GM23338 (cell line): ENCODE measurements at places on chromosomes 11 and 22.

GRCh38 chr22:40834619-40835018, 15.5 kb upstream of the SLC25A17 start:
- no peak for DNase-seq

- DNase-seq, result no peak
These were observed 46.0 kb upstream of the CCDC34 start for GRCh38 chr11:27409049-27409448.

- no peak for DNase-seq
These were observed 922 bp upstream of the CSNK1E start for GRCh38 chr22:38317995-38318715.

DNA sequence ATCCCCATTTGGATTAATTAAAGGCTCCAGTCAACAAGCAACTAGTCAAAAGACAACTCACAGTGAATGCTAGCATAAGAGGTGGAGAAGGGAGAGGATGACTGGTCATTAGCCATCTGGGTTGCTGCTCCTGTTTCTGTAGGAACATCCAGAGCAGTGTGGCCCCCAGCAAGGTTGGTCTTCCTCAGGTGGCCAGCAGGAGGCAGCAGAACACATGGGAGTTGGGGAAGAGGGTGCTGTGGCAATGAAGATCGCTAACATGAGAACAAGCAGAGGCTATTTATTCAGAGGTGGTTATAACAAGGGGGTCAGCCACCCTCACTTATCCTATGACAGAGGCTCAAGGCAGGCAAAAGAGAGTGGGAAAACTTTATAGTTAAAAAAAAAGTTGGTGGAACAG, 21.3 kb downstream of the IZUMO1R start:
- DNase-seq, result peak; percentile 84

GRCh38 chr11:129817534-129818051, 1.9 kb downstream of the TMEM45B start:
- DNase-seq, result no peak

- DNase-seq, result peak; percentile 70
These were observed 9.6 kb downstream of the ADM start for GRCh38 chr11:10314199-10315072.

DNA sequence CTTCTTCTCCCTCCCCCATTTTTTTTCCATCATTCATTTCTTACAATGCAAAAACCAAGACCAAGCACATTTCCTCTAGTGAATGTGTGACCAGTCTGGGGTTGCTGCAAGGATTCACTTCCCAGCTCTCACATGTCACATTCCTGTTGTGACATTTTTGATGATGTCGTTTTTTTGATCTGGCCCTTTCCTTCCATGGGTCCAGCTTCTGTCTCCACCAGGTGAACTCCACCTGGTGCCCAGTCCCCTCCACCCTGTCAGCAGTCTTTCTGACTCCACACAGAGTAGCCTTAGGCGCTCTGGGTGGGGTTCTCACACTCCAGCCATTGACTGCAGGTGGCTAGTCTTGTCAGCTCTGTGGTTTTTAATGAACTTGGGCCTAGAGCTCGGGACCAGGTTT, 15.6 kb downstream of the PANX1 start:
- no peak for DNase-seq

GRCh38 chr11:71060391-71060791, 192.0 kb downstream of the SHANK2 start:
- no peak for DNase-seq

GRCh38 chr22:46854125-46854870, 91.8 kb downstream of the TBC1D22A start:
- DNase-seq, result peak; percentile 26

DNA sequence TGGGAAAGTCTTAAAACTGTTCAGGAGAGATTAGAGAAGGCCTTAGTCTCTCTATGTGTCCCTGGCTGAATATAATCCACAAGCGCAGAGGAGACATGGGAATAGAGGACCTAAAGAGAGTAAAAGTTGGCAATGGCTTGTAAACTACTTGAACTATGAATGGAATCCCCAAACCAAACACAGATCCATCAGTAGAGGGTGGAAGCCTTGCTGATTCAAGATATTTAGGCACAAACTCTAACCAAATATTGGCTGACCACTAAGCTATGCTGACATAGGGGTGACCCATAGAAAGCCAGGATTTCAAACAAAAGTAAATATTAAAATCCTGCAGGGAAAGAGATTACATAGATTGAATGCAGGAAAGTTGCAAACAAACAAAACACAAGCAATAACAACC, 439.2 kb downstream of the DLG2 start:
- no peak for DNase-seq

GRCh38 chr11:17328871-17329494, 22.6 kb upstream of the NCR3LG1 start:
- peak; percentile 66 for DNase-seq

GRCh38 chr11:35337136-35337913, 82.0 kb downstream of the SLC1A2 start:
- DNase-seq, result peak; percentile 4

- no peak for DNase-seq
These were observed 10.2 kb upstream of the ADORA2A start for GRCh38 chr22:24417200-24417599.

- peak; percentile 83 for DNase-seq
These were observed at the start of gene LMF2 for GRCh38 chr22:50507421-50507990. LMF2 (minus strand) TSS chr22:50507702; CDS start chr22:50507675, 27 bp downstream.

DNA sequence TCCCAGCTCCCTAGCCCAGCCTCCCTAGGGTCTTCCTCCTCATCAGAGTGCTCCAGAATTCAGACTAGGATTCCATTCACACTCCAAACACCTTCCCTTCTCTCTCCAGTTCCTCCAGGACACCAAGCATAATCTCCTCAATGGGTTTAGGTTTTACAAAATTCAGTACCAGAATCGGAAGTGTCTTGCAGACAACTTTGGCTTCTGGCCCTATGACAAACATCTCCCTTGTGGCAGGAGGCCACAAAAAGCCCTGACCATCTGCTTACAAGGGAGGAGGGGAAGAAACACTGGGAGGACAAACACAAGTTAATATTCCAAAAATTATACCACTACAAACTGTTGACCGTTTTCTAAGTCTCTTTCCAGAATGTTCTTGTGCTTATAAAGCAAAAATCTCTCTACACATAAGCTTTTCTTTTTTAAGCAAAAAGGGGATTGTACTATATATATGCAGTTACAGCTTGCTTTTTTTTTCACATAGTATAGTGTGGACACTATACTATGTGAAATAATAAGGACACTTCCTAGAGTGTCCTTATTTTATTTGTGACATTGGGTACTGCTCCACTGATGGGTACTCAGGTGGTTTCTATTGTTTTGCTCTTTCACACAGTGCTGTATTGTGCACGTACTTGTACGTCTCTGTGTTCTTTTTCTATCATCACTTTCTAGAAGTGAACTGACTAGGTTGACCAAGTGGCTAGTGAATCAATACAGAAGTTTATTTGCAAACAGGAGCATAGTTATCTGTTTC, 78.7 kb downstream of the BDNF start:
- DNase-seq, result no peak

DNA sequence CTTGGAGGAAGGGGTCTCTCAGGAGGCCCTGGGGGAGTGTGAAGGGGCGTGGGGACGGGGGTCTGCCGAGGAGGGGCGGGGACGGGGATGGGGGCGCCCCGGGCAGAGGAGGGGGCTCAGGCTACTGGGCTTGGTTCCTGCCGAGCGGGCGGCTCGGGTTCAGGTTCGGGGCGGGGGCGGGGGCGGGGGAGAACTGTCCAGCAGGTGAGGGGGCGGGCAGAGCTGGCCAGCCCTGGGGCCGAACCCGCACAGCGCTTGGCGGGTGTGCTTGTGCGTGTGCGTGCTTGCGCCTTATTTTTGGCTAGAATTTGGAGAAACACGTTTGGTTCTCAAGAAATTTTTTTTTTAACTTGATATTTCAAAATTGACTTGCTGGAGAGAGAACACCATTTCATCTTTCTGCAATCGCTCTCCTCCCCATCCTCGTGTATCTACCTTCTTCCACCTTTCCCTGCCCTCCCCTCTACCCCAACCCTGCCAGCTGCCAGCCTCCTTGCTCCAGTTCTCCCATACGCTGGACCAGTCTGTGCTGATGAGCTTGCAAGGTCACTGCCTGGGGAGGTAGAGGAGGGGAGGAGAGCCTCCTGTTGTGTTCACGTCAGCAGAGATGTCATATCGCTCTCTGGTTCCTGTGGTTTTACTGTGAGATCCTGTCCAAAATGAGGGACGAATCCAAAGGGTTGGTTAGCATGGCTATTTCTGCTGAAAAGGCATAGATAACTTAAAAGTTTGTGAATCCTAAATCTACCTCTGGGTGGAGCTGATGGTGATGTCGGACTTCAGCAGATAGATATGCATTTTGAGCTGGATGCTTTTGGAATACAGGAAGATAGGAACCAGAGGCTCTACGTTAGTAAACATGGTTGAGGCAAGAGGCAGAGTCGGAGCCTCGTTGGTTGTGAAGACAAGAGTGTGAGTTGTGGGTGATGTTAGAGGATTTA, 668 bp downstream of the MADD start:
- peak; percentile 59 for DNase-seq
